ENCODE measurements at places on chromosomes 6 and 20.
A peak's percentile ranks its signal among the peaks of the same experiment; 100 is the strongest.

GRCh38 chr6:11828262-11828870 is 49.8 kb upstream of the ADTRP start:
- no peak for DNase-seq

DNA sequence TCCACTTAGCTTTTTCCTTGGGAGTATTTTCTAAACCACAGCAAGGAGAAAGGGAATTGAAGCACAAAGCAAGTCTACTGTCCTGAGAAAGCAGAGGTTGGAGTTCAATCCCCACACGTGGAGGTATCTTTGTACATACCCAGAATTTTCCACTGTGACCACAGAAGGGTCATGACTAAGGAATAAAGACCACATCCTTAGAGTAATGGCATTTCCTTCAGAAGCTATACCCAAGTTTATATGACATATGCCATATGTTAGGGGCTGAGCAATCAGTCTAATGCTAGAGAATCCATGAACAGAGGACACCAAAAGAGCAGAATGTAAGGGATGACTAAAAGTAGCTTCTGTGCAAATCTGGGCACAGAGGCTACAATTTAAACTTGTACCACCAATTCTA is 46.4 kb downstream of the ATG5 start:
- DNase-seq: no peak

GRCh38 chr20:2984956-2985661 is 58.3 kb upstream of the GNRH2 start:
- peak; percentile 47 for DNase-seq

DNA sequence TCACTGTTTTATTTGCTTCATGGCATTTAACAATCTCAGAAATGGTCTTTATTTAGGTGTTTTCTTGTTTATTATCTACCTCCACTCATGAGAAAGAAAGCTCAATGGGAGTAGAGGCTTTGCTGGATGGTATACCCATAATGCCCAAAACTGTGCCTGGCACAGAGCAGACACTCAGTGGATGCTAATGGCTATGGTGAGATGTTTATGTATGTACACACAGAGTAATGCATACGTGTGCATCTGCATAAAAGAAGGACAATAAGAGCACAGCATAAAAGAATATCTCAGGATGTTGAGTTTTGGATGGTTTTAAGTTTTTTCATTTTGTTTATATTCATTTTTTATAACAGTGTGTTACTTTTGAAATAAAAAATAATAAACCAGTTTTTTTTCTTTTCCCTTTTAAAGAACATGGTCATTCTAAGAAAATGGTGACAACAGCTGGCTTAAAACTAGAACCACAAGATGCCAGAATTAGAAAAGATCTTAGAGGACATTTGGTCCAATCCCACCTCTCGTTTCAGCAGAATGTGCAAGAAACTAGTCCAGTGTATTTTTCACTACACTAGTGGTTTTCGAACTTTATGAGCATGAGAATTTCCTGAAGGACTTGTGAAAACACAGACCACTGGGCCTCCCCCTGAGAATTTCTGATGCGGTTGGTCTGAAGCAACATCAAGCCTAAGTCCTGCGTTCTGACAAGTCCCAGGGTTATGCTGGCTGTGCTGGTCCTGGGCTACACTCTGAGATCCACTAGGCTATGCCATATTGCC is 131.9 kb downstream of the FYN start:
- DNase-seq: no peak

DNA sequence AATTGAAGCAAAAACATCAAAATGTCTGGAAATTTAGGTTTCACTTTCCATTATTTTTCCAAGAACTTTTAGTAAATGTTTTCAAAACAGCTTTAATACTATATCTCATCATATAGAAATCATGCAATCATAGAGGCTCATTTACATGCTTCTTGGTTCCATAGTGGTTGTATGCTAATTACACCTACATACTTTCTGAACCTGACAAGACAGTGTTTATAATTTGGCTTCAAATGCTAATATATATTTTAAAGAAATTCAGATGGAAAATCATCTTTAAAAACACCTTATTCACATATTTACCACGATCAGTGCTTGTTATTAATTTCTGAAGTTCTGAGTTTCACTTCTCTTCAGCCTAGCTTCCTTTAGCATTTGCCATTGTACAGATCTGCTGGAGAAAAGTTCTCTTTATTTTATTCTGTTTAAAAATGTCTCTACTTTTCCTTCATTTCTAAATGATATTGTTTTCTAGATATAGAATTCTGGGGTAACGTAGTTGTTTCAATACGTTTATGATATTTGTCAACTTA is 89.9 kb downstream of the PLCB1 start:
- no peak for DNase-seq

DNA sequence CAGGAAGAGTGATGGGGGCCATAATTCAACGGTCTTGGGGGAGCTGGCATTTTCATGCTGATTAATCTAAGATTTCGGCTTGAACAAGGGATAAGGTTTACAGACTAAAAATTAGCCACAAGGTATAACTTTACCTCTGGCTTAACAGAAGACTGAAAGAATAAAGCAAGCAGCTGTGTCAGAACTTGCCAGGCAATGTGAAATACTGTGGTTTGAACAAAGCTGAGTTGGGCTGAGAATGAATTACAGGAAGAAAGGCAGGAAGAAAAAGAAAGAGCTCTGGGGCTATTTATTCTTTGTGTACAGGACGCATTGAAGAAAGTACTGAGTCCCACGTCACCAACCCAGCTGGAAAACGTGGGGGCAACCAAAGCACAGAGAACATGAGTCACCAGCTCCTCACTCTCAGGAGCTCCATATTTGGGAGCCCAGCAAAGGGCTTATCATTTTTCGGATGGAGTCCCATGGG is 121.5 kb upstream of the NEDD9 start:
- no peak for DNase-seq

- peak; percentile 82 for DNase-seq
Observed at GRCh38 chr20:49310705-49311104, 32.8 kb upstream of the ZNFX1 start.

GRCh38 chr6:135985471-135985870 is 134.0 kb downstream of the PDE7B start:
- DNase-seq: no peak

DNA sequence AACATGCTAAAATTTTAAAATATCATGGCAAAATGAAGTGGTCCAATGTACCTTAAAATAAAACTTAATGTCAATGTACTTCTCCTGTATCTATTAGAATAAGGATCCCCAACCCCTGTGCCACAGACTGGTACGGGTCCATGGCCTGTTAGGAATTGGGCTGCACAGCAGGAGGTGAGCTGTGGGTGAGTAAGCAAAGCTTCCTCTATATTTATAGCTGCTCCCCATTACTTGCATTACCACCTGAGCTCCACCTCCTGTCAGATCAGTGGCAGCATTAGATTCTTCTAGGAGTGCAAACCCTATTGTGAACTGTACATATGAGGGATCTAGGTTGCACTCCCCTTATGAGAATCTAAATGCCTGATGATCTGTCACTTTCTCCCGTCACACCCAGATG is 86.0 kb downstream of the SLC16A10 start:
- DNase-seq: peak; percentile 29

GRCh38 chr20:23663180-23663579 is 25.4 kb upstream of the CST3 start:
- DNase-seq: no peak

DNA sequence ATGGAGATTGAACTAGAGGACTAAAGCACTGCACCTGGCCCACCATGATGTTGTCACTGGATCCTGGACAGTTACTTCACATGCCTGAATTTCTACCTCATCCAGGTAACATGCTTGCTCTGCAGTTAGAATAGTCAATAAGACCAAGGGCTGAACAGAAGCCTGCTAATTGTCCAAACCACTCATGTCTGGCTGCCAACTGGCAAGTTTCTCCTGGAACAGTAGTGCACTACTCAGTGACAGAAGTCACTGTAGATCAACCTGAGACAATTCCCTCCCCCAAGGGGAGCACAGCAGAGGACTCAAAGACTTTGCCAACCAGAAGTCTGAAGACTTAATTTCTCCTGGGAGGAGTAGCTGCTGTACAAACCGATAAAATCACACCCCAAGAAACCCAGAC is 454.6 kb upstream of the MARCKS start:
- no peak for DNase-seq

DNA sequence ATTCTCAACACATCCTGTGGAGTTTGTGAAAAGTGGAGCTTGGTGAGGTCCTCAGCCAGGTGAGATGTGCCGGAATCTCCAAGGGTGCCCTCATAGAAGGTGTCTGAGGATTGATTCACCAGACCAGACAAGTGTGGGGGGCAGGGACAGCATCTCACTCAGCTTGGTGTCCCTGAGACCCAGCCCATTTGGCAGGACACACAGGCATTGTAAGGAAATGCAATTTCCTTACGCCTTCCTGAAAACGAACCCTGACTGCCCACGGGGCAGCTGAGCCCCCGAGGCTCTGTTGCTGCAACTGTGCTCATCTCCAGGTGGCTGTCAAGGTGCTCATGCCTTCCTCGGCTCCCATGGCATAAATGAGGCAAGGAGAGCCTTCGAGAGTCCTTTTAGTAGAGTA is 33.4 kb downstream of the FOXC1 start:
- DNase-seq: no peak

DNA sequence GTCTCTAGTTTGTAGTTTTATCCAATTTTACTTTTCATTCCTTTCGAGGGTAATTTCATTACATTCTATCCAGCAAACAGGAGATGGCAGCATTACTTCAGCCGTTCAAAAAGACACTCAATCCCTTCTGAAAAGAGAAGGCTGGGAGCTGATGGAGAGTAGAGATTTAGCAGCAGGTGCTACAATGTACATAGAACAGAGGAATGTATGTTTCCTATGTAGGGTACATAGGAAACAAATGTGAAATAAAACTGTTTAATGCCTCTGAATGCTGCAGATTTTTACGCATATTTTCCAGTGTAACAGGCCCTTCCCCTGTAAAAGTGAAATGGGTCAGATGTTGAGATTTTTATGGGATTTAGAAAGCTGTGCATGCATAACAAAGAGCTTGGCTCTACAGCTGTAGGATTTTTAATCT is 16.0 kb downstream of the RPS12 start:
- DNase-seq: peak; percentile 71

- DNase-seq: no peak
Observed at GRCh38 chr6:142551274-142551811, 249.5 kb downstream of the ADGRG6 start.

DNA sequence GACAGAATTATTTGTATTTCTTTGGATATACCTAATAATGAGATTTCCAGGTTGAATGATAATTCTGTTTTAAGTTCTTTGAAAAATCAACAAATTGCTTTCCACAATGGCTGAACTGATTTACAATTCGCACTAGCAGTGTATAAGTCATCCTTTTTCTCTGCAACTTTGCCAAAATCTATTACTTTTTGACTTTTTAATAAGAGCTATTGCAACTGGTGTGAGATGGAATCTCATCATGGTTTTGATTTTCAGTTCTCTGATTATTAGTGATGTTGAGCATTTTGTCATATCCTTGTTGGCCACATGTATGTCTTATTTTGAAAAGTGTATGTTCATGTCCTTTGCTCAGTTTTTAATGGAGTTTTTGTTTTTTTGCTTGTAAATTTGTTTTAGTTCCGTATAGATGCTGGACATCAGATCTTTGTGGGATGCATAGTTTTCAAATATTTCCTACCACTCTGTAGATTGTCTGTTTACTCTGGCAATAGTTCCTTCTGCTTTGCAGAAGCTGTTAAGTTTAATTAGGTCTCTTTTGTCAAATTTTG is 409.8 kb upstream of the CITED2 start:
- DNase-seq: no peak

DNA sequence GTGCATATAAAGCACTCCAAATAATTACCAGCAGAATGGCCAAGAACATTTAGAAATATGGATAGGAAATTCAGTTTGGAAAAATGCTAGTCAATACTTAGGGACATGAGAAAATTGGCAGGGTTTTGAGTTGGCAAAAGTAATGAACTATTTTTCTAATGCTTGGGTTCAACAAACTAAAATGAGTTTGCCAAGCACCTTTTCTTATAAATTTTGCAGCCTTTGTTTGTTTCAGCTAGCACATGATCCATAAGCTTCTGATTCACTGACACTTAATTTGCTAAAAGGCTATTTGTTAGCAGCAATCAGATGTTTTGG is 324.8 kb downstream of the QKI start:
- no peak for DNase-seq

- DNase-seq: no peak
Observed at GRCh38 chr6:69542494-69542893, 254.3 kb downstream of the LMBRD1 start.

DNA sequence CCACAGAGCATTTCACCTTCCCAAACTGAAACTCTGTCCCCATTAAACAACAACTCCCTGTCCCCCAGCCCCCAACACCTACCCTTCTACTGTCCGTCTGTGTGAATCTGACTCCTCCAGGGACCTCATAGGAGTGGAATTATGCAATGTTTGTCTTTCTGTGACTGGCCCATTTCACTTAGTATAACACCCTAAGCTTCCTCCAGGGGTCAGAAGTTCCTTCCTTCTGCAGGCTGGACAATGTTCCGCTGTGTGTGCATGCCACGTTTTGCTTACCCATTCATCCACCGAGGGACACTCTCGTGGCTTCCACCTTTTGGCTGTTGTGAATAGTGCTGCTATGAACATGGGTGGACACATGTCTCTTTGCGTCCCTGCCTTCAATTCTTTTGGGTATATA is 37.6 kb upstream of the MPC1 start:
- peak; percentile 26 for DNase-seq

- no peak for DNase-seq
Observed at GRCh38 chr20:50346374-50347283, 156.0 kb downstream of the CEBPB start.

DNA sequence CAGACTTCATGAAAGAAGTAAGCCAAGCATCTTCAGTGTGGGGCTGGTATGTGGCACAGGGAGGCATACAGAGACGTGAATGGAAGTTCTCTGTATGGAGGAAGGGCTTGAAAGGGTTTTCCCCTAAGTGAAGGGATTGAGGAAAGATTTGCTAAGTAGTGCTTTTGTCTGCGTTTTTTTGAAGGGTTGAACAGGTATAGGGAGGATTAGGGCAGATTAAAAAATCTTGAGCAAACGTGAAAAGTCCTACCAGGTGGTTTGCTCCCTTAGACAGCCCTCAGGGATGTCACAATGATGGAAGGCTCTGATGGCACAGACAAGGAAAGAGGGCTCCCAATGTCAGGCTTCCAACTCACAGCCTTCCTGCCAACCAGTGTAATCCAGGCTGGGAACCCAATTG is 181.7 kb upstream of the TAB2 start:
- no peak for DNase-seq

- no peak for DNase-seq
Observed at GRCh38 chr20:23541776-23542175, 26.5 kb downstream of the CST9L start.

GRCh38 chr20:3572151-3572550 is 91.0 kb downstream of the GFRA4 start:
- DNase-seq: peak; percentile 44

- DNase-seq: peak; percentile 32
Observed at GRCh38 chr20:5674176-5674660, 76.0 kb upstream of the SHLD1 start.

Data from RKO (cell line).